ENCODE measurements at places on chromosomes 16 and 17.
A peak's percentile ranks its signal among the peaks of the same experiment; 100 is the strongest.

DNA sequence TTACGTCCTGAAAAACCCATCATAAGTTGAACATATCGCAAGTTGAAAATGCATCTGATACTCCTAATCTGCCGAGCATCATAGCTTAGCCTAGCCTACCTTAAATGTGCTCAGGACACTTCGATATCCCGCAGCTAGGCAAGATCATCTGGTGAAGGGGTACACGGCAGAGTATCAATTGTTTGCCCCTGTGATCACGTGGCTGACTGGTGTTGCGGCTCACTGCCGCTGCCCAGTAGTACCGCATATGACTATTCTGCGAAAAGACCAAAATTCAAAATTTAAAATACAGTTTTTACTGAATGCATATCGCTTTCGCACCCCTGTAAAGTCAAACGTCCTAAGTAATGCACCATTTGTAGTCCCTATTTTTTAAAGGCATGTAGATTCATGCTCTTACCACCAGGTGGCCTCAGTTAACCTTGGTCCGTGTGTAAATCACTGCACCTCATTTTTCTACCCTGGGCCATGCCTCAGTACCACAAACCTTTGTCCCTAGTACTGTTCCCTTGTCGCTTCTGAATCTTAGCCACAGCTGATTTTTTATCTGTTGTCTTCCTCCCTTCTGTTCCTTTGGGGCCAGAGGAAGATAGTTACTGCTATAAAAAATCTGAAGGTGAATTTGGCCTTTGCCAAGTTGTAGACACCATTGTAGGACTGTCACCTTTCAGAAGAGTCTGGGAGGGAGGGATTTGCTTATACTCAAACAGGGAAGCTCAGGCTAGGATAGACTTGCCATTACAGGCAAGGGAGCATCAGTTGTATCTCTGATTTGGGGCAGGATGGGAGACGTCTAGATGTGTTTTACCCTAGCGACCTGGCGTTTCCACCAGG lies 34.4 kb downstream of the WWP2 start:
- peak; percentile 75 for DNase-seq

GRCh38 chr16:68179855-68180254 lies 56.1 kb downstream of the ESRP2 start:
- DNase-seq: no peak

DNA sequence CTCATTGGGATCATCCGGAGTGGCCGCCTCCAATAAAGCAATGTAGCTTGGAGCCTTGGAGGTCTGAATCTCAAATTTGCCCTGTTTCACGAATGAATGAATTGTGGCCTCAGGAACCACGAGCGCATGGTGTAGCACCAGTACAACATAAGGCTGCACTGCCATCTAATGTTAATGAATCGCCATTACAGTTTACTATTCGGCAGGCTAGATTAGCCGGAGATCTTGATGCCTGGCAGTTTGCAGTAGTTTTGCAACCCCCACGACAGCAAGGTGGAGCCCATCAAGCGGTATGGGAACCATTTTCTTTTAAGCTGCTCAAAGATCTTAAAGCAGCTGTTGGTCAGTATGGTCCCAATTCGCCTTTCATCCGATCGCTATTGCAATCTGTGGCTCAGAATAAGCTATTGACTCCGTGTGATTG lies 18.8 kb downstream of the ALOX15B start:
- peak; percentile 83 for DNase-seq

DNA sequence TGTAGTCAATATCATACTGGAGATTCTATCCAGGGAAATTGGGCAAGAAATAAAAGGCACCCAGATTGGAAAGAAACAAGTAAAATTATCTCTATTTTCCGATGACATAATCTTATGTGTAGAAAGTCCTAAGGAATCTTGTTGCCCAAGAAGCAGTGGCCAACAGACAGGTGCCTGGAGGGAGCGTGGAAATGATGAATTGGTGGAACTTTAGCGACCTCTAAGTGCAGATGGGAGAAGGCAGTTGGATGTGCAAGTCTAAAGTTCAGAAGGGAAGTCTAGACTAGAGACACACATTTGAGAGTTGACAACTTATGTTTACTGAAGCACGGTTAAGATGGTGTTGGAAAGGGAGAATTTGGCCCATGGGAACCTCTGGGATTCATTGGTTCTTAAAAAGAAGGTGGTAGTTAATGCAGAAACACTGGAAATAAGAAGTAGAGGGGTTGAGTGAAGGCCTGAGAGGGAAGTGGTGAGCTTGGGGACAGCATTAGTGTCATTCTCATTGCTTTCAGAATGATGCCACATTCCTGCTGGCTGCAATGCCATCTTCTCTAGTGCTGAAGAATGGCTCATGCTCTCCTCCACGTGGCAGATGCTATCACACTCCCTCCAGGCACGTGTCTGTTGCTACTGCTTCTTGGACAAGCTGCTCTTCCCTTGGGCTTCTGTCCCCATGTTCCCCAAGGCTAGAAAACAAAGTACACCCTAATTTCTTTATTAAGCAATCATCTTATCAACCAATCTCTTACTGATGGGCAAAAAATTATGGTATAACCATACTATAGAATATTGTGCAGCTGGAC lies 24.0 kb downstream of the TAT start:
- peak; percentile 27 for DNase-seq

DNA sequence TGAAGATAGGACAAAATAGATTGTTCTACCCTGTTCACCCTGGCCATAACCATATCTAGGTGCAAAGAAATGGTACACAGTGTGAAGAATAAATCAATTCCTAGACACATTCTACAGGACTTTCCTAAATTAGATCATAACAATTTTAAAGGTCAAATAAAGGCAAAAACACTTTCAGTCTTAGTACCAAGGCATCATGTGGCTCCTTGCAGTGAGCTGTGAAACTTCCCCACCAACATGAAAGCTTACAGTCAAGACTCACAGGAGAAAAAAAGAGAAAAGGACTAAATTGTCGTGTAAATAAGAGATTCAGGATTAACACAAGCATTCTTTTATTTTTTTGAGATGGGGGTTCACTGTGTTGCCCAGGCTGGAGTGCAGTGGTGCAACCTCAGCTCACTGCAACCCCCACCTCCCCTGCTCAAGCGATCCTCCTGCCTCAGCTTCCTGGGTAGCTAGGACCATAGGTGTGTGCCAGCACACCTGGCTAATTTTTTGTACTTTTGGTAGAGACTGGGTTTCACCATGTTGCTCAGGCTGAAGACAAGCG lies 14.2 kb downstream of the NSMCE1 start:
- DNase-seq: no peak

DNA sequence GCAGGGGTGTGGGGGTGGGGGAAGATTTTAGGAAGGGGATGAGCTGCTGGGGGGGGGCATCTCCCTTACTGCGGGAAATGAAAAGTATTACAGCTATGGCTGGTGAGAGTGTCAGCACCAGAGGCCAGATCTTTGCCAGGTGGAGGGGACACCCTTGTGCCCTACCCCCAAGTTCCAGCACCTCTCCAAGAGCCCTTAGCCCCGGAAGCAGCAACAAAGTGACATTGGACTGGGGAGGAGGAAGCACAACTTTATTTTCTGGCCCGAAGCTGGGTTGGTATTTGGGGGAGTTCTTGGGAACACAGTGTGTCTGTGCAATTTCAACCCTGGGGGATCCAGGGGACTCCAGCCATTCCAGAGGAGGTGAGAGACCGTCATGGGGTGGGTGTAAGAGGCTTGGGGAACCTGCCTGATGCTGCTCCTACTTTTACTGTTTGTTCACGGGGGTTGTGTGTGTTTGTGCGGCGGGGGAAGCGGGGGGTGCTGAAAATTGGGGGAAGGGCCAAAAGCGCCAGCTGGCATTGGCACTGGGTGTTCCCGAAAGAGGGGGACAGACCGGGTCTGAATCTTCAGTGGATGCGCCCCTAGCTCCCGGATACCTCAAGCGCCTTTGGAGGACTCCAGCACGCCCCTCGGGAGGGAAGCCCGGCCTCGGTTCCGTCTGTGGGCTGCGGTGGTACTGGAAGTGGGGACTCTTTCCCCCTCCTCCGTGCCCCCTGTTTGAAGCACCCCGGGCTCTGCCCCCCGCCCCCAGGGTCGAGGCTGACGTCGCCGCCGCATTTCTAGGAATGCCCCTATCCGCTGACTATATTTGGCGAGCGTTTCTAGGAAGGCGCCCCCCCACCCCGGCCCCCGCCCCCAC lies 230.3 kb downstream of the MRTFB start:
- DNase-seq: peak; percentile 41

GRCh38 chr17:5640726-5641125 lies 56.4 kb upstream of the NLRP1 start:
- DNase-seq: no peak

DNA sequence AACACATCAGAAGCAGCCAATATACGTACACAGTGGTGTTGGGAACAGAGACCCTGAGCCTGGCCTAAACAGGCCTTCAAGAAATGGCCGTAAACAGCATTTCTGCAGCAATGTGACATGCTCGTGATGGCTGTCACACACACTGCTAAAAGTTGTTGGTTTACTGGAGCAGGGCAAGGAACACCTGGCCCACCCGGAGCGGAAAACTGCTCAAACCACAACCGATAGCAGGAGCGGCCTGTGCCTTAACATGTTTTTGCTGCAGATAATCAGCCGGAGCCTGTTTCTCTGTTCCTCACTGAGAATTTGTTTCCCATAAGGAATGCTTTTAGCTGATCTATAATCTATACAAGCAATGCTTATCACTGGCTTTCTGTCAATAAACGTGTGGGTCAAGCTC lies 6.0 kb upstream of the DPEP1 start:
- DNase-seq: no peak

- DNase-seq: no peak
Measured at GRCh38 chr17:57032343-57032742, 52.7 kb upstream of the AKAP1 start.

DNA sequence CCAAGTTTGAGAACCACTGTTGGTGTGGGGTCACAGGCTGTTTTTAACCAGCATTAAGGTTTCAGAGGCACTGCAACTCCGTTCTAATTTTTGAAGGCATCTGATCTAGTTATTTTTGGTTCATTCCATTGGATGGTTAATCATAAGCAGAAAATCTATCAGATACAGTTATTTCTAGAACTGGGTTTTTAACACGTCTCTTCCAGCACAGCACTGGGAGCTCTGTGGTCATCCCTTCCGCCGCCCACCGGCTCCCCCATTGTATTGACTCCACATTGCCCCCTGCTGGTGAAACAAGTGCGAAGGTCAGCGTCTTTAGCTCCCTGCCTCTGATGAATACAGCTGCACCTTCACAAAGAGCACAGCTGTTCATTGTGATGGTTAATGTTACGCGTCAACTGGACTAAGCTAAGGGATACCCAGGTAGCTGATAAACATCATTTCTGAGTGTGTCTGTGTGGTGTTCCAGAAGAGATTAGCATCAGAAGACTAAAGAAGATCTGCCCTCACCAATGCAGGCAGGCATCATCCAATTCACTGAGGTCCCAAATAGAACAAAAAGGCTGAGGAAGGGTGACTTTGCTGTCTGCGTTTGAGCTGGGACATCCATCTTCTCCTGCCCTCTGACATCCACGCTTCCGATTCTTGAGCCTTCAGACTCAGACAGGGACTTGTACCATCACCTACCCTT lies 8.5 kb downstream of the CCL18 start:
- DNase-seq: peak; percentile 31

- DNase-seq: no peak
Measured at GRCh38 chr16:86521236-86522197, 11.2 kb downstream of the FOXF1 start.

- DNase-seq: peak; percentile 67
Measured at GRCh38 chr16:2429771-2430663, 770 bp downstream of the CCNF start.

- no peak for DNase-seq
Measured at GRCh38 chr16:72615856-72616255, 432.1 kb downstream of the ZFHX3 start.

DNA sequence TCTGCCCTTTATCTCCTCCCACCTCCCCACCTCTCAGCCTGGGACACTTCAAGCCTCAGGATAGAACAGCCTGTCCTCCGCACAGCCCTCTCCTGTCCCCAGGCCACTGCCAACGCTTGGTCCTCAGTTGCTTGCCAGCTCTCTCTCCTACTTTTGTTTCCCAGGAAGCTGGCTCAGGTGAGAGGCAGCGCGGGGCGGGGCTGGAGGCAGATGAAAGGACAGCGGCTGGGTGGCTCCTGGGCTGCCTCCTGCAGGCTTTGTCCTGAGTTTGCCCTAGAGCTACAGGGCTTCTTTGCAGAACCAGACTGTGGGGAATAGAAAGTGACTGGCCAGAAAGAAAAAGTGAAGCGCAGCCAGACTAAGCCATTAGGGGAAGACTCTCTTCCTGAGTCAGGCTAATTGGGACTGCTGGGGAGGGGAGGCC lies 48.2 kb upstream of the CDC42EP4 start:
- DNase-seq: peak; percentile 75
